ENCODE measurements at places on chromosomes 4 and X.
A peak's percentile ranks its signal among the peaks of the same experiment; 100 is the strongest.

GRCh38 chrX:1449823-1450149 is 2.9 kb downstream of the ASMTL start:
- no peak for DNase-seq

DNA sequence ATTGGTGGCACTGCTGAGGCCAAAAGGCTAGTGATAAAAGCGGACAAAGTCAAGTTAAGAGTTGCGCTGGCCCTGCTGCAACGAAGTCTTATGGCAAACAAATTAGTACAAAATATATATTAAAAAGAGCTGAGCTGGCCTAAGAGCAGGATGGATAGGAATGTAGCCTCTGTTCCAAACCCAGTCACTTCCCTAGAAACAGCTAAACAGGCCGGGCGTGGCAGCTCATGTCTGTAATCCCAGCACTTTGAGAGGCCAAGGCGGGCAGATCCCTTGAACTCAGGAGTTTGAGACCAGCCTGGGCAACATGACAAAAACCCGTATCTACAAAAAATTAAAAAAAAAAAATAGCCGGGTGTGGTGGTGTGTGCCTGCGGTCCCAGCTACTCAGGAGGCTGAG is 32.4 kb upstream of the UGDH start:
- no peak for DNase-seq

GRCh38 chr4:10312568-10312967 is 144.7 kb downstream of the ZNF518B start:
- no peak for DNase-seq

DNA sequence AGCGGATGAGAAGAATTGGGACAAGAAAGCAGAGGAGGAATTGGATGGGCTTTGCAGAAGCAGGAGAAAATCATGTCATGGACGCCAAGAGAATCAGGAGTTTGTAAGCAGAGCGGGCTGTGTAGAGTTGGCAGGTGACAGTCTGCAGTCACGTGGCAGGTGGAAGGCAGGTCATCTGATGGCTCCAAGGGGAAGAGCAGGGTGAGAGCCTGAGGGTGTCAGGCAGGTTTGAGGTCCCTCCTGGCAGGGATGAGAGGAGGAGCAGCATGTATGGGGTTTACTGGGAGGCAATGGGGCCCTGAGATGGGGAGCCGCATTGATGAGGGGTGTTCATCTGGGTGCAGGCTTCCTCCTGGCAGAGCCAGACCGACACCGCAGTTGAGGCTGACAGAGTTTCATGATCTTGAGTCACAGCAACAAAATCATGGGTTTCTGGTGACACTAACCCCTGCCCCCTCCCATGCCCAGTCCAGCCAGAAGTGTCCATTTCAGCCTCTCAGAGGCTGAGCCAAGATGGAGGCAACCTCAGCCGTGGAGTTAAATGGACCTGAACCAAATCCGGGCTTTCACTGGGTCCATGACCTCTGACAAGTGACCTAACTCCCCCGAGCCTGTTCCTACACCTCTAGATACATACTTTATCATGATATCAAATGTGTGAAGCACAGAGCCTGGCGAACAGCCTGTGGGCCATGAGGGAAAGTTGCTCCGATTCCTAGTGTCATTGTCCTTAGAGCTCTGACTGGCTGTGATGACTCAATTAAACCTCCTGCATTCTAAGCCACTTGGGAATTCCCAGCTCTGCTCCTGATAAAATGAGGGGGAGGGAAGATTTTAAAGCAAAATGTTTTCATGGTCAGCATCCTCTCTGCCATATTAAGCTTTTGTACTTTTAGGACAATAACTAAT is 36.1 kb downstream of the EVC start:
- peak; percentile 86 for DNase-seq

GRCh38 chr4:8387615-8388527 is 52.7 kb downstream of the ACOX3 start:
- DNase-seq = no peak
